ENCODE measurements at places on chromosomes 13 and 19. TPM values are rescaled to one million over a fixed set of nuclear protein-coding genes. Genes with fewer than 3 reads are reported as not detected.

DNA sequence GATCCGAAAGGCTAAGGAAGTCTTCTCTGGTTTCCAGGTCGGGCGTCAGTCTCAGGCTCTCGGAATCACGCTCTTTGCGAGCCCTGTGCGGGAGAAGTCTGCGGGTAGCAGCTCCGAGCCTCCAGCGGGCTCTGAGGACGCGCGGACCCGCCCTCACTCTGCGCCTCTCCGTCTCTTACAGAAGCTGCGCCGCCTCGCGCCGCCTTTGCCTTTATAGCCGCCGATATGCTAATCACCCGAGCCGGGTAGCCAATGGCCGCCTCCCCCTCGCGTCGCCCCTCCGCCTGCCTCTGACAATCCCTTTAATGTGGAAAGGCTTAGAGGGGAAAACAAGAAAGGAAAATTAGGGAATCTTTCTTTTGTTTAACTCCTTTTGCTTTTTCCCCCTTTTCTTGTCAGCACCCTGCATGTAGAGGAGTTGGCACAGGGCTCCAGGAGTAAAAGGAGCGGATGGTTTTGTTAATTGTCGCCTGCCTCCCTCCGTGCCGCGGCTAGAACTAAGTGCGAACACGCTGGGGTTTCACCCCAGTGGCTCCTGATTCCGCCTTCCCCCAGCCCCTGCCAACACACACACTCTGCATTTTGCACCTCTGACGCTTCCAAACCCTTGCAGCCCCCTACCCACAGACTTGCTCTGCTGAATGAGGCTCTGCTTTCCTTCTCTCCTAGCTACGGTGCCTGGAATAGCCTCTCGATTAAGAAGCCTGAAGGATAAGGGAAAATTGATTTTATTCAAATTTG lies at the start of gene PCDH8:
PCDH8 (minus strand) TSS at position 186 of the 741 bp plus-strand sequence. CDS start 204 bp downstream, outside the sequence.
- H3K4me1 ChIP-seq: no peaks in the 10 kb centered on the region
- no peaks in the 10 kb centered on the region for H3K36me3 ChIP-seq
- DNase-seq: peak; percentile 77
- H3K27me3 ChIP-seq: peaks cover 29% of the 10 kb centered on the region
- H3K27ac ChIP-seq: no peak within 1 kb of the TSS

CAPN12 gene
- 31.1 TPM for total RNA-seq

- H3K4me1 ChIP-seq: no peaks in the 10 kb centered on the region
- H3K36me3 ChIP-seq: no peaks in the 10 kb centered on the region
- no peak overlapping the region for H3K27ac ChIP-seq
- H3K27me3 ChIP-seq: no peaks in the 10 kb centered on the region
These were observed 12.8 kb downstream of the TMEM255B start for GRCh38 chr13:113771709-113772331.

SIGLECL1 gene
- total RNA-seq: not detected

DNA sequence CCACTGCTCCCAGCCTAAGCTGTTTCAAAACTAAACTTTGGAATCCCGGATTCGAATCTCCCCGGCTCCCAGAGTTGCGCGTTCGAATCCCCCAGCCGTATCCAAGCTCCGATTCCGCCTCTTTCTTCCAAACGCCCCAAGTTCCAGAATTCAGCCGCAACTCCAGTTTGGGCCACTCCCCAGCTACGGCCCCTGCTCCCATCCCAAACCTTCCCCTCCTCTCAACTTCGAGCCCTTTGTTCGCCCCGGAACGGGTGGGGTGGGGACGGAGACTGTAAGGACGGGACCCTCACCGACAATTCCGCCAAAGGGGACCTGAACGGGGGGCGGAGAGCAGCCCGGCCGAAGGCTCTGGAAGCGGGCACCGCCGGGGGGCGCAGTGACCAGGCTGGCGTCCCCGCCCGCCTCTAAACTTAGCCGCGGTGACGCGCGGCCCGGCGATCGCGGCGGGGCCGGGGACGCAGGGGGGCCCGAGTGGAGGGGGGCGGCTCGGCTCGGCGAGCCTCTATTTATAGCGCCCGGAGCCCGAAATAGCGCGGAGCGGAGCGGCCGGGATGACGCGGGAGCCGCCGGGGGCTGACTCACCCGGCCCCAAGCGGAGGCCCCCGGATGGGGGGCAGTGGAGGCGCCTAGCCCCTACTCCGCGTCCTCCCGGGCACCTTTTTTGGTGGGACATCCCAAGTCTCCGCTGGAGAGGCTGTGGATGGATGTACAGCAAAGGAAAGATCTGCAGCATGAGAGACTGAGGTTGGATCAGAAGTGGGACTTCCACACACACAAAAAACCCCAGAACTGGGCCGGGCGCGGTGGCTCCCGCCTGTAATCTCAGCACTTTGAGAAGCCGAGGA lies 4.9 kb upstream of the ERCC1 start:
- peak; percentile 72 for DNase-seq
- H3K4me3 ChIP-seq: no peak overlapping the region
- no peaks in the 10 kb centered on the region for H3K27me3 ChIP-seq
- H3K27ac ChIP-seq: no peak overlapping the region
- peaks cover 9% of the 10 kb centered on the region for H3K4me1 ChIP-seq

DNA sequence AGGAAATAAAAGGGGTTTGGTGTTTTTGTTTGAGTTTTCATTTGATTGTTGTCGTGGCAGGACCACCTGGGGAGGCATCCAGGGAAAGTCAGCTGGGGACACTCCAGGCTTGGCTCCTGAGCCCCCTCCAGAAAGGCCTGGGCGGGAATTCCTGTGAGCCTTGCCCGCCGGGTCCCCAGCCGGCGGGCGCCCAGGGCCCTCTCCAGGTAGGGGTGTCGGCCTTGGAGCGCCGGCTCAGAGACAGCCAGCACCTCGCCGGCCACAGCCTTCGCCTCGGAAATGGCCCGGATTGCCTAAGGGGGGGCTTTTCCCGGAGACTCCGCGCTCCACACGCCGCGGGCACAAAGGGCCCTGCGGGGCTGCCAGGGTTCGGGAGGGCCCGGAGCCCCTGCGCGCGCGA lies 125.0 kb downstream of the TNFRSF19 start:
- H3K27ac ChIP-seq: no peak overlapping the region
- no peak for DNase-seq
- no peak overlapping the region for H3K4me3 ChIP-seq
- H3K27me3 ChIP-seq: no peaks in the 10 kb centered on the region
- H3K4me1 ChIP-seq: peaks cover 11% of the 10 kb centered on the region

DNA sequence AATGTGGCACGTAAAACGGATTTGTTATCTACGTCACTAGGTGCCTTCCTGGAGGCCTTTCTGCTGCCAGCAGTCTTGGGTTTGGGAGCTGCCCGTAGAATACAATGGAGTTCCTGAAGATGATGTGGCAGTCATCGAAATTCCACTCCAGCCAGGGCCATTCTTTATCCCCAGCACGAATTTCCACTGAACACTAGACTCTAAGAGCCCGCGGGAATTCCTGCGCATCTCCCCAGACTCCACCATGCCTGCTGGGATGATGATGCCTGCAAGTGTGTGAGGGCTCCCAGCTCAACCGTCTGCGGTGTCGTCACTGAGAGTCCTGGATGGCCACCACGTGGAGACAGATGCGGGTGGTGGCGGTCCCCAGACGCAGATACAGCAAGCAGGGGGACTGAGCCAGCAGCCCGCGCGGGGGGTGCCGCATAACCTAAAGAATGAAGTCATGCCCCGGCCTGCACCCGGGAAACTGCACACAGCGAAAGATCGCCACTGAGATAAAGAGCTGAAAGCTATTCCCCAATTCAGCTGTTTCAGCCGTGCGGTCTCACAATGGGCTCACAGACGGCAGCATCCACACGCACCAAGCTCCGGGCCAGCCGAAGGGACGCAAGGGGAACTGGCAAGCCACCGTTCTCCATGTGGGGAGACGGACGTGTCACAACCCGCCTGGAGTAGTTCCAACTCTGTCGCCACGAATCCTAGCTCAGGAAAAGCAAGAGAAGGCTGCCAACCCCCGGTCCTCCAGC lies 41.1 kb downstream of the COL4A1 start:
- no peak for DNase-seq
- H3K27me3 ChIP-seq: no peaks in the 10 kb centered on the region
- peaks cover 32% of the 10 kb centered on the region for H3K4me1 ChIP-seq
- no peak overlapping the region for H3K27ac ChIP-seq
- no peak overlapping the region for H3K4me3 ChIP-seq

DNA sequence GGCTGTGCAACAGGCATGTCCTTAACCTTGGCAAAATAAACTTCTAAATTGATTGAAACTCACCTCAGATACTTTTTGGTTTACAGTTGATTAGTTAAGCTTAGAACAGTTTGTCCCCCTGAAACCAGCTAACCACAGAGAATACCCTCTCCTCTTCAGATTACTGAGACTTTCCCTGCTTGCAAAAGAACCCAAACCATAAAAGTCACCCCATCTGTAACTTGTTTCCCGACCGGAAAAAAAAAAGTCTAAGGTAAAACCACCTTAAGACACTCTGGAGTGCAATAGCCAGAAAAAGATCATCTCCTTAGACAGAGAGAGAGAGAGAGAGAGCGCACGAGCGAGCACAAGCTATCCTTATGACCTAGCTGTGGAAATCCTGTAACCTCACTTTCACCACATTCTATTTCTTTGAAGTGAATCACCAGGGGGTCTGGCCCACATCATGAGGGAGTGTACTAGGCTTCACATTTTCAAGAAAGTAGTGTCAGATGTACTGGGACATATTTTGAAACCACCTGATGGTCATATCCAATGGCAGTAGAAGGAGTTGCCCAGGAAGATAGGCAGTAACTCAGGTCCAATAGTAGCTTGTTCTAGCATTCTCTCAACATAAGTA lies 11.1 kb upstream of the GTF2F2 start:
- no peaks in the 10 kb centered on the region for H3K36me3 ChIP-seq
- H3K27me3 ChIP-seq: no peaks in the 10 kb centered on the region
- H3K4me1 ChIP-seq: no peaks in the 10 kb centered on the region
- H3K27ac ChIP-seq: no peak overlapping the region
- DNase-seq: no peak

GRCh38 chr13:110298505-110299282 lies 8.3 kb downstream of the COL4A1 start:
- peaks cover 3% of the 10 kb centered on the region for H3K36me3 ChIP-seq
- peak; percentile 80 for DNase-seq
- peaks cover under 1% of the 10 kb centered on the region for H3K4me1 ChIP-seq
- H3K4me3 ChIP-seq: peak overlapping the region; percentile 18
- H3K27me3 ChIP-seq: no peaks in the 10 kb centered on the region
- peak overlapping the region; percentile 81 for H3K27ac ChIP-seq

GRCh38 chr19:53818756-53819155 lies 5.4 kb downstream of the NLRP12 start:
- no peak overlapping the region for H3K4me3 ChIP-seq
- no peaks in the 10 kb centered on the region for H3K36me3 ChIP-seq
- DNase-seq: no peak
- no peaks in the 10 kb centered on the region for H3K4me1 ChIP-seq

DNA sequence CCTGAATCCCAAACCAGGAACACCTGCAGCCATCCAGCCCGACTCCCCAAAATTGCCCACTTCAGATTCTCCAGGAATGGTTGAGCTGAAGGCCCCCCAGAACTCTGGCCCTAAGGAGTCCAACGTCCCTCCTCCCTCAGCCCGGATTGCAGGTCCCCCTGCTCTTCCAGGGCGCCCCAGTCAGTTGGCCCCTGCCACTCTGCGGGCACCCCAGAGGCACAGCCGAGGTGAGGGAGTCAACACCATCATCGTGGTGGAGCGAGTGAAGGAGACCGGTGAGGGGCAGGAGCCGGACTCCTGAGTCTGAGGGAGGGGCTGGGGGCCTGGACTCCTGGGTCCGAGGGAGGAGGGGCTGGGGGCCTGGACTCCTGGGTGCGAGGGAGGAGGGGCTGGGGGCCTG lies 2.2 kb downstream of the GFY start:
- H3K4me1 ChIP-seq: no peaks in the 10 kb centered on the region
- no peak overlapping the region for H3K4me3 ChIP-seq
- peaks cover 74% of the 10 kb centered on the region for H3K27me3 ChIP-seq
- no peak for DNase-seq
- no peak overlapping the region for H3K27ac ChIP-seq
- no peaks in the 10 kb centered on the region for H3K36me3 ChIP-seq

DNA sequence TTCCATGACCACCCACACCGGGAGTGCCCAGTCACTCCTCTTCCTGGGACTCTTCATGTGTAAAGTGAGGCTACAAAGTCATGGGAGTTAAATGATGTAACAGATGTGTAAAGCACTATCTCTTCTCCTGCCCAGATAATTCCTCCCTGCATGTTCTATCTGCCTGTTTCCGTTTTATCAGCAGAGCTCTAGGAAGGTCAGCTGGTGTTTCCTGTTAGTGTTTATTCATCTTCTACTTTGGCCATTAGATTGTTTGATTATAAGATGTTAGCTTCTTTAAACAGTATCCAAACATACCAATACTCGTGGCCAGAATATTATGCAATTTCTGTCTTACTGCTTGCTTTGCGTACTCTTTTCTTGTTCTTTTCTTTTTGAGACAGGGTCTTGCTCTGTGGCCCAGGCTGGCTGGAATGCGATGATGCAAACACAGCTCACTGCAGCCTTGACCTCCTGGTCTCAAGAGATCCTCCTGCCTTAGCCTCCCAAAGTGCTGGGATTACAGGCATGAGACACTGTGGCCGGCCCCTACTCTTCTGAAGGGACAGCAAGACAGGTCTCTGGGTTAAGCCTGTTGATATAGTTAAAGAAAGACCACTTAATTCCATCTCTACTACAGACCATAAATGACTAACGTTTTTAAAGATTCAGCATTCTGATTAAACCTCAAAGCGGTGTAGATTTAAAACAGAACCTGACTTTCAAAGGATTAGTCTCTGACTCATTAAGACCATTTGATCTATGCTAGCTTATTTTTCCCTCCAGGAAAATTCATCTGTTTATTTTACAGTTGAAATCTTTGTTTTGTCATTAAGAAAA lies 97.4 kb upstream of the AKAP11 start:
- no peak for DNase-seq
- H3K4me1 ChIP-seq: no peaks in the 10 kb centered on the region
- H3K27me3 ChIP-seq: no peaks in the 10 kb centered on the region
- H3K36me3 ChIP-seq: no peaks in the 10 kb centered on the region

DNA sequence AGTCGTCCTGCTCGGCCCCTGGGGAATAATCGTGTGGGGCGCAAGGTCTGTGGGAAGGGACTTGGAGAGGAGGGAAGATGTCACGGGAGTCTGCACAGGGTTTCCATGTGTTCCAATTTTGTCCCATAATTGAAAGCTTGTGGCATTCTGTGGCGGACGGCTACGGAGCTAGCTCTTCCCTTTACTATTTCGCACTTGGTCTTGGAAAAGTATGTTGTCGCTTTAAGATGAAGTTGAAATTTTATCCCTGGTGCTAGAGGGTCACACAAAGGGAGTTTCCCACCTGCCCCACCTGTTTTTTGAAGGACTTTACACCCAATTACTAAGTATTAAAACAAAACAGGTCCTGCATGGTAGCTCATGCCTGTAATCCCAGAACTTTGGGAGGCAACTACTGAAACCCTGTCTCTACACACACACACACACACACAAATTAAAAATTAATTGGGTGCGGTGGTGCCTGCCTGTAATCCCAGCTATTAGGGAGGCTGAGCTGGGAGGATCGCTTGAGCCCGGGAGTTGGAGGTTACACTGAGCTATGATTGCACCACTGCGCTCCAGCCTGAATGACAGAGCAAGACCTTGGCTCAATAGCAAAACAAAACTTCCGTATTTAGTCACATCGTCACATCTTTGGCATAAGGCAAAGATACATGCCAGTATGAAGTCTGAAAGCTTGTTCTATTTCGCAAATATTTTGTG lies 967 bp upstream of the TPT1 start:
- H3K4me3 ChIP-seq: peak overlapping the region; percentile 99
- peak; percentile 76 for DNase-seq
- peaks cover 15% of the 10 kb centered on the region for H3K36me3 ChIP-seq
- peaks cover 6% of the 10 kb centered on the region for H3K4me1 ChIP-seq
- H3K27me3 ChIP-seq: no peaks in the 10 kb centered on the region
- H3K27ac ChIP-seq: peak overlapping the region; percentile 99

SLAIN1 gene
- 12.4 TPM for total RNA-seq
